ENCODE measurements at places on chromosomes 13 and 19.
A peak's percentile ranks its signal among the peaks of the same experiment; 100 is the strongest.

DNA sequence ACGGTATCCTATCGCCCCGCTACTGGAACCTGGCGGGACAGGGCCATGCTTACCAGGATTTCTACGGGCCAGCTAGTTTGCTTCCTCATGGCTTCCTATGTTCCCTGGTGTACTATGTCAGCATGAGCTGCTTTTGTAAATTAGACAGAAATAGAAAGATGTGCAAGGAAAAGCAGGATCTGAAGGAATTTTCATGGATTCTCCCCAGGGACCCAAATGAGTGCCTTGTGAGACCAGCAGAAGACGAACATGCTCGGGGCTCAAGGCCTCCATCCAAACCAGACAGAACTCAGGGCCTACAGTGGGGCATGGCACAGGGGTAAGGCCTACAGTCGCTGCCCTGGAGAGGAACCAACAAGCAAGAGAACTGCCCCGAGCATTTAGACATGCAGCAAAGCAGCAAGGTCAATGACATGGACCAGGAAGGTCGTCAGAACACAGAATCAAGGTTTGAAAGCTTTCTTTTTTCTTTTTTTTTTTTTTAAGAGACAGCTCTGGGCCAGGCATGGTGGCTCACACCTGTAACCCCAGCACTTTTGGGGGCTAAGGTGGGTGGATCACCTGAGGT, 17.3 kb downstream of the EPS15L1 start:
- DNase-seq: no peak

- DNase-seq: no peak
Observed at GRCh38 chr13:24005755-24006281, 108.5 kb upstream of the C1QTNF9B start.

- peak; percentile 10 for DNase-seq
Observed at GRCh38 chr13:33058776-33059327, 42.6 kb downstream of the KL start.

DNA sequence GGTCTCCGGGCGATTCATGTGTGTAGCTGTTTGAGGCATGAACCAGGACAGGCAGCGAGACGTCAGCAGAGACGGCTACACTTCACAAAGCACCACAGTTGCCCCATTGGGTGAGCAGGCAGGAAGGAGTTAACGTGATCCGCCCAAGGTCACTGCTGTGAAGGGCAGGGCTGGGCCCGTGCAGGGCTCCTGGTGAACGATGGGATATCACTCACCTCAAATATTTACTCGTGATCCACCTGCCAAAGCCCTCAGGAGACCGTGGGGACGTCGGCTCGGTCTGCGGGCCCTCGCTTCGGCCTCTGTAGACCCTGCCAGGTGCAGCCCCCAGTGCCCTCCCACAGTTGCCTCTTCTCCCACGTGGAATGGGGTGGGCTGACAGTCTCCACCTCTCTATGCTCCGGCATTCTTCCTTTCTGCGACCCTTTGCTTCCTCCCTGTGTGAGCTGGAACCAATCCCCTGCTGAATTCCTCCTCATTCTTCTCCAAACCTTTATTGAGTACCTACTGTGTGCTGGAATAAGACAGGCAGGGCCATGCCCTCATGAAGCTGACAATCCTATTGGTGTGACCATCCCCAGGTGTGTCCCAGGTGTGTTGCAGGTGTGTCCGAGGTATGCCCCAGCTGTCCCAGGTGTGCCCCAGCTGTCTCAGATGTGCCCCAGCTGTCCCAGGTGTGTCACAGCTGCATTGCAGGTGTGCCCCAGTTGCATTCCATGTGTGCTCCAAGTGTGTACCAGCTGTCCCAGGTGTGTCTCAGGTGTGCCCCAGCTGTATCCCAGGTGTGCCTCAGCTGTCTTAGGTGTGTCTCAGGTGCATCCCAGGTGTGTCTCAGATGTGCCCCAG, 2.0 kb upstream of the GRK1 start:
- DNase-seq: no peak

- no peak for DNase-seq
Observed at GRCh38 chr19:45117167-45117594, 24.2 kb downstream of the PPP1R37 start.

- DNase-seq: no peak
Observed at GRCh38 chr13:108813587-108814170, 184.3 kb downstream of the MYO16 start.

- DNase-seq: no peak
Observed at GRCh38 chr13:72889495-72889894, 107.6 kb downstream of the PIBF1 start.

DNA sequence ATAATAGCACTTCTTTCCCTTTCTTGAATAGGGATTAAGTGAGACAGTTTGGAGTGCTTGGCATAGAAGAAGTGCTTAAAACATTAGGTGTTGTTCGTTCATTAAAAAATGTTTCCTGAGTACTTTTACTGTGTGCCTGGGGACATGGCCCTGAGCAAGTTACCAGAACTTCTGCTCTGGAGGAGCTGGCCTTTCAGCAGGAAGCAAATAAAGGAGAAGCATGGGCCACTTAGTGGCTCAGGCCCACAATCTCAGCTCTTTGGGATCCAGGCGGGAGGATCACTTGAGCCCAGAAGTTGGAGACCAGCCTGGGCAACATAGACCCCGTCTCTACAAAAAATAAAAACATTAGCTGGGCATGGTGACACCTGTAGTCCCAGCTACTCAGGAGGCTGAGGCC, 5.7 kb downstream of the DNM2 start:
- no peak for DNase-seq

DNA sequence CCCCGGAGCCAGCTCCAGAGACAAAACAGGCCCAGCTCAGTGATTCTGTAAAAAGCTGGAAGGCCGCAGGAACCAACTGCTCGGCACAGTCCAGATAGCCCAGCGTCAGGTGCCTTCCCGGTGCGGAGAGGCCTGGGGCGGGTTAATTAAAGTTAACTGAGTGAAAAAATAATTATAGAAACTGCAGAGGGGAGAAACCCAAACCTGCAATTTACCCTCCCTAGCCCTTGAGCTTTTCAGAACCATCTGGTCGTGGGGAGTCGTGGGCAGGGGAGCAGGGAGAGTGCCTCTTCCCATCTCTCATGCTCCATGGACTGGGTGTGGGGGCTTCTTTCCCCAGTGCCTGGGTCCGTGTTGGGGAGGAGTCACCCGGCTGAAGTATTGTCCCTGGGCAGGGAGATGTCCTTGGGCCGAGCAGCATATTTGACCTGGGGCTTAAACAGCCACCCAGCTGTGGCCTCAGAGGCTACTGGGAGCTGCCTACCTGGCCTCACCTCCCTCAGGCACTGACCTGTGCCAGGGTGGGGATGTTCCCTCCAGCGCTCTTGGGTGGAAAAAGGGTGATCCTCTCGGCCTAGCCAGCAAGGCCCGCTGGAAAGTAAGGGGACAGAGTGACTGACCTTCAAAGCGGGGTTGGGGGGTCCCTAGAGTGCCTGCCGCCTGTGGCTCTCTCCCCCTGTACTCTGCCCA, 65.9 kb downstream of the CHST8 start:
- DNase-seq: no peak

Measured in muscle of arm (tissue), 14 donors.